ENCODE measurements at places on chromosomes 2 and 18.
A peak's percentile ranks its signal among the peaks of the same experiment; 100 is the strongest.

GRCh38 chr2:12448846-12449505 lies 267.8 kb upstream of the TRIB2 start:
- no peak for DNase-seq

DNA sequence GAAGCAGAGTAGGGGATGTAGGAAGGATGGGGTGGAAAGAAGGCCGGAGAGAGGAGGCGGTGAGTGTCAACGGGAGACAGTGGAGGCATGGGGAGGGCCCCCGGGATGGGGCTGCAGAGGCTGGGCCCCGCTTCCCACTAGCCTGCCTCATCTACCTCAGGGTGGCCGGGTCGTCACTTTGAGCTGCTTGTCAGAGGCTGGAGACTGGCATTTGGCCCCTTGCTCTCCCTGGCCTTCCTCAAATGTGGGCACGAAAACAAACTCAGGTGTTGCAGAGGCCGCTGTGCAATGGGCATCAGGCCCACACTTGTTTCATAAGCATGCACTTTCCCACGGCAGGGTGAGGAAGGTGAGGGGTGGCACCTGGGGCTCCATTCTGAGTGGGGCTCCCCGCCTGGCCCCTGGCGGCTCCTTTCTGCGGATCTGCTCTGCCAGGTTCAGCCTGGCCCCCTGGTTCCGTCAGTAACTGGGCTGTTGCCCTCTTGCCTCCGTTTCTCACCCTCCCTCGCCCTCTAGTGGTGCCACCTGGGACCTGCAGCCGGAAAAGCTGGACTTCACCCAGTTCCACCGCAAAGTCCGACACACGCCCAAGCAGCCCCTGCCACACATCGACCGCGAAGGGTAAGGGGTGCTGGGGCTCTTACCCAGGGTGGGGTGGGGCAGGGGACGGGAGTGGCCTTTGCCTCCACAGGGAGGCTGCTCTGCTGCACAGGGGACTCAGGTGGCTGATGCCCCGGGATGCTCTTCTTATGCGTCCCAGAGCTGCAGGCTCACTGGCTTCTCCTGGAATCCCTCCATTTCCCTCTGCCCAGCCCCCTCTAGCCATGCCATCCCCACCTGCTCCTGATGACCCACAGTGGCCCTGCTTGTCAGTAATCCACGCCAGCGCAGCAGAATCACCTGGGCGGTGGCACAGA lies 125.4 kb downstream of the CTIF start:
- peak; percentile 79 for DNase-seq

DNA sequence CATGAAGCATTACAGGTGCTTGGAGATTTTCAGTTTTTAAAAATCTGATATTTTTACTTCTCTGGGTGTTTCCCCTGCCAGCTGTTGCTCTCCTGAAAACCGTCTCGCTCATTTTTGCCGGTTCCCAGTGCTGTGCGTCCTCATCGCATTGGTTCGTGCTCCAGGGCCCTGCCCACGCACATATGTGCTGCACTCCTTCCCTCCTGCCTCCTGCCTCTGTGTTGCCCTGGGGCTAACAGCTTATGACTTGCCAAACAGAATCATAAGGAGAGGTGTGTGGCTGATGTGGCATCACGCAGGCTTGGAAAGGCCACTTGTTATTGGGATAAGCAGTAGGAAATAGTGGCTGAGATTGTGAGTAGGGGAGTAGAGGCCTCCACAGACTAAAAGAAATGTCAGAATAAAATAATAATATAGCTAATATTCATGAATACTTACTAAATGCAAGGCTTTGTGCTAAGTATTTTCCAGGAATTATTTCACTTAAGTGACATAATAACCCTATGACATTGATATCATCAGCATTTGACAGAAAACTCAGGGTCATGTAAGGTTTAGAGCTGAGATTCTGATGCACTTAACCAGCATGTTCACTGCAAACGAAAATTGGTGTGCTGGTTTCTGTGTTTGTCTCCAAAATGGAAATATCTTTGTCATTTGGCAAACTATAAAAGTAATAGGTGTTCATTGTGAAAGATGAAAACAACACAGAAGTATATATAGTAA lies 53.5 kb downstream of the SLC4A1AP start:
- peak; percentile 32 for DNase-seq

DNA sequence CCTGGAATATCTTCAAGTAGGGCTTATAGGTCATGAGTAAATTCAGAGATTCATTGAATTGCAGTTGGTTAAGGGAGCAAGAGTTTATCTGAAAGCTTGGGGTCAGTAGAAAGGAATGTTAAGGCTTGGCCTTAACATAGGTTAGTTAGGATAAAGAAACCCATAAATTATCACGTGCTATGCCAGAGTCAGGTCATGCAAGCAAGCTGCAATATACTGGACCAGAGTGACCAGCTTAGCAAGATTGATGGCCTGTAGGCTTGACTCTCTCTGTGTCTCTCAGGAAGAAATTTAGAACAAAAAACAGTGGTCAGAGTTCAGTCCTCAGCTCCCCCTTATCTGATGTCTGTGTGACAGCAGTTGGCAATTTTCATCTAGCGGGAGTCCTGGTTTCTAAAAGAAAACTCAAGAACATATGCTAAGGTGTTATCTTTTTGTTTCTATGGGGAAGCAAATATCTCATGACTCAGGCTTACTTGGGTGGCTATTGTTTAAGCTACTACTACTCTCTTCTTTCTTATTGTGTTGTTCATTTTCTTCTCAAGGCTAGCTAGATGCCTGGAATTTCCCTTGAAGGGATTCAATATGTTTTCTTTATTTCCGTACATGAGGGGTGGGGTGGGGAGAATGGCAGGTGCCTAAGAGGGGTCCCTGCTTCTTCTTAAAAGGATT lies 28.7 kb upstream of the MARCO start:
- DNase-seq: no peak

DNA sequence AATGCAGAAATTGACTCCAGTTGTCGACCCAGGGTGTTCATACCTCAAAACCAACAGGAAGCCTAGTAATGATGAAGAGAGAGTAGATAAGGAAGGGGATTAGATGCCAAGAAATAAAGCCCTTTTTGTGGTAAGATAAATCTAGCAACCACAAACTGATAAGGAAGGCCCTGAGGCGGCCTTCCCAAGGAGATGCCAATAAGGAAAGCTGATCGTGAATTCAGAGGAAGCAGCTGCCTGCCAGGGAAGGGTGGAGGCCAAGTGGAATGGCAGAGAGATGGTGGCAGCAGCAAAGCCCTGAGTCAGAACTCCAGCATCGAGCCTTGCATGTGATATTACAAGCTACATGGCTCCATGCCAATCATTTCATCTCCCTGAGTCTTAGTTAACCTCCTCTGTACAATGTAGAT lies 126.3 kb downstream of the IRS1 start:
- DNase-seq: no peak

DNA sequence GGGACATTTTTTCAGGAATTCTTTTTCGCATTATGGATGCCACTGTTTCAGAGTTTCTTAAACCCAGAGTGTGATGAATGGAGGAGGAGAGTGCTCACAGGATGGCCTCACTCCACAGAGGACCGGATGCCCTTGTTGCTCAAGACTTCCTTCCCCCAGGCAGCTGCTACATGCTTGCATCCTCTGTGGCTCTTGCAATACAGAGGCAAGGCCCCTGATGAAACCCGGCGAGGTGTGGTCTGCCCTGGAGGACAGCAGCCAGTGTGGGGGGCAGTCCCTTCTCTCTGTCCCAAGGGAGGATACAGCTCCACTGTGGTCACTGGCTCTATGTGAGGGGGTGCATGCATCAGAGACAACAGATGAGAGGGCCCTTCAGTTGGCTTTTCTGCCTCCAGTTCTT lies 109.6 kb downstream of the SH3RF3 start:
- peak; percentile 31 for DNase-seq
